Lung microvascular endothelial cell (primary cell): ENCODE measurements at places on chromosomes 4 and X.

DNA sequence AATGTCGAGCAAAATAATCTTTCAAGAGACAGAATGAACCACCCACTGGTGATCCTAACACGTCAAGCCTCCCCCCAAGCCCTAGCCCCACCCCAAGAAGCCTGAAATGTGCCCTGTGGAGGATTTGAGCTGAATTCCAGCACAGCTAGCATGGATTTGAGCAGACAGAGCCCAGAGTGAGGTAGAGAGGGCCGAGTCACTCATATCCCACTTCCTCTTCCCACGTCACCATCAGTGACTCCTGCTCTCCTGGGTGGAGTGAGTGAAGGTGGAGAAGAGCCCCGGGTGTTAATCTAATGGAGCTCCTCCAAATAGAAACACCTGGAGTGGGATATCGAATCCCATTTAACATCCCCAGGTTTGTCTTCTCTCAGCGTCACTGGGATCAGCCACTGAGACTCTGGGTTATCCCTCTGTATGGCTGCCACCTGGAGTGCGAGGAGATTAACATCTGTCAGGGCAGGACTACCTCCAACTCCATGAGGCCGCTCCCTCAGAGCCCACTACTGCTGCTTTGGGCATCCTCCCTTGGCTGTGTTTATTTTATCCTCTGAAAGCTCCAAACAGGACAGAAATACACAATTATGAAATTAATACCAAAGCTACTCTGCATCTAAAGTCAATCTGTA lies 136.6 kb downstream of the NWD2 start:
- no peak for DNase-seq

DNA sequence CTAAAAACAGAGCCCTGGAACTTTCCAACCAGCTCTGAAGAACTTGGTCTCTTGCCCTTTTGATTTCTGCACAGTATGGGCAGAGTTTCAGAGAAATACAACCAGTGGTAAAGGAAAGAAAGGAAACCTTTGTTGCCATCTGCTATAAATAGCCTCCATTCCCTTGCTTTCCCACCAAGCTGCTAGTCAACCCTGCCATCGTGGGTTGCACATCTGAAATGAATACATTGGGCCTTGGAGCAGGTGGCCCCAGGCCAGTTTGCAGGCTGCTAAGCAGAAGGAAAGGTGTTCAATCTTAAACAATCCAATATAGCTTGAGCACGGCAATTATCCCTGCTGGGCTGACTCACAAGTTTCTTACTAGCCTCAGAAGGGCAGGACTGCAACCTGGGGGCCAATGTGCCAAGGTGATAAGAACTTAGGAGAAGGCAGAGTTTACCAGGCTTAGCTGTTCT lies 142.5 kb downstream of the PPARGC1A start:
- DNase-seq = no peak

DNA sequence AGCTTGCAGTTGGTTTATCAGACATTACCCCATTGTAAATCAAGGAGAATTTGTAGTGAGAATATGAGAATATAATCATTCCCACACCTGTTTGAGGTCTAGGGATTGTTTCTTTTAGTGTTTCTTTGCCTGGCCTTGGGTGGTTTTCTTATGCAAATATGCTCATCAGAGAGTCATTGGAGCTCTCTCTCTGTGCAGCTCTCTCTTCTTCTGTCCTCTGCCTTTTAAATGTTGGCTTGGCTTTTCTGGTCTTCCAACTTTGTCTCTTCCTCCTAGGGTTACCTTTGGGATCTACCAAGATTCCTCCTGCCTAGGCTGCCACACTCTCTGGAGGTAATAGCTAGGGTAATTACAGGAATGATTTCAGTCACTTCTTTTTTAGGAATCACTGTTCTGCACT lies 102.3 kb upstream of the ARSJ start:
- no peak for DNase-seq

DNA sequence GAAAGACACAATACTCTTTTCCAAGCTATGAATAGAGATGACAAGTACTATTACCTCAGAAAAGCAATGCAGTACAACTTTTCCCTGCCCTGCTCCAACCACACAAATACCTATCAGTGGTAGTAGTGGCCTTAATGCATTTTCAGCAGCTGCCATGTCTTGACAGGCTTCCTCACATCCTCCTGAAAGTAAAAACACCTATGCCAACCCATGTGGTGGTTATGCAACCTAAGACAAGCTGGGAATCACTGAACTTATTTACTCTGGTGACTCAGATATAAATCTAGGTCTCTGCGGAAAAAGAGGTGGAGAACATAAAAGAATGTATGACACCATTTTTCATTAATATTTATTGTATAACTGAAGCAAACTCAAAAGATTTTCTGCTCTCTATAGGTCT lies 14.5 kb downstream of the WDFY3 start:
- DNase-seq = peak; percentile 44

- DNase-seq = peak; percentile 77
Observed at GRCh38 chr4:159159611-159160010, 56.7 kb downstream of the RAPGEF2 start.

DNA sequence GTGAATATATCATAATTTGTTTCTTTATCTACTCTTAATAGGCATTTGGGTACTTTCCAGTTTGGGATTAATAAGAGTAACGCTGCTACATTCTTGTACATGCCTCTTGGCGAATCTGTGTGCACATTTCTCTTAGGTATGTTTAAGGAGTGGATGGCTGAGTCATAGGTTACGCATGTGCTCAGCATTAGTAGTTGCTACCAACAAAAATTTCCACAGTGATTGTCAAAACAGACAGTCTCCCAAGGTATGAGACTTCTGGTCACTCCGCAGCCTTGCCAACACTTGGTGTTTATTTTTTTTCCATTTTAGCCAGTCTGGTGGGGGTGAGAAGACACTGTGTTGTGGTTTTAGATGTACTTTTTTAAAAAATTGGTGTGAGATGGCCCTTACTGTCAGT lies 44.6 kb downstream of the FGFBP1 start:
- DNase-seq = no peak

- DNase-seq = no peak
Observed at GRCh38 chr4:40575846-40576245, 53.8 kb downstream of the RBM47 start.

GRCh38 chr4:100366213-100366612 lies 151.6 kb downstream of the EMCN start:
- DNase-seq = no peak
